Hematopoietic multipotent progenitor cell treated with erythropoietin and hydrocortisone succinate and interleukin-3 and kit ligand, for 15 days (in vitro differentiated cells): ENCODE measurements at places on chromosomes 13 and 19.

GRCh38 chr13:29753618-29754472 is 96.6 kb downstream of the UBL3 start:
- DNase-seq, result no peak

- DNase-seq, result no peak
These were observed 22.5 kb downstream of the GATAD2A start for GRCh38 chr19:19427944-19428343.

GRCh38 chr19:50332244-50333038 is 3.3 kb upstream of the KCNC3 start:
- DNase-seq, result no peak

DNA sequence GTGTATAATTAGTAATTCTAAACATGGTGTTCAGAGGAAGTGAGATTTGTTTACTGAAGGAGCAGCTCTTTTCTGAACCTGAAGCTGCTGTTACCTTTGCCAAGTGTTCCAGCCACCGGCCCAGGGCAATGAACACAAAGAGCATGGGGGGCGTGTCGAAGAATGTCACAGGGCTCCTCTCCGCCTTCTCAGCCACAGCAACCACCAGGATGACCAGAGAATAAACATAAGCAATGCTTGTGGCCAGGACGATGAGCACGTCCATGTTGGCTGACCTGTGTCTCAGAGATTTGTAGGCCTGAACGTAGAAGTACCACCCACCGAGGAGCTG is 53.1 kb downstream of the ATP7B start:
- DNase-seq, result no peak

GRCh38 chr19:51456541-51457290 is 1.5 kb downstream of the SIGLEC8 start:
- DNase-seq, result no peak

DNA sequence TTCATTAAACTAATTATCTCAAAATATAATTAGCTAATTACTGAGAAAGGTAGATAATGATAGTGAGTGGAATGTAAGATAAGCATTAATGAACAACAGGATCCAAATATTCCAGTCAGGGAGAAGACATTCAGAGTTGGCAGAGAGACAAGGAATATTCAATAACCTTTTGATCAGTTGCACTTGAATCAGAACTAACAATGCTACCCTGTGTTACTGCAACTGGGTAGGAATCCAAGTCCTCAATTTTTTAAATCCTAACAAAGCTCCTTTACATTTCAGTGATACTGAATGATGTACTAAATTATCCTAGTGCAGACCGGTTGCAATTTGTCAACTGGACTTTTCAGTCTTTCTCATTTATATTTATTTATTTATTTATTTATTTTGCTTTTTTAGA is 107.1 kb upstream of the MIR17HG start:
- DNase-seq, result no peak

- no peak for DNase-seq
These were observed 108.7 kb downstream of the TEX29 start for GRCh38 chr13:111429064-111429558.

GRCh38 chr13:102914339-102914930 is 68.6 kb downstream of the ERCC5 start:
- DNase-seq, result no peak

DNA sequence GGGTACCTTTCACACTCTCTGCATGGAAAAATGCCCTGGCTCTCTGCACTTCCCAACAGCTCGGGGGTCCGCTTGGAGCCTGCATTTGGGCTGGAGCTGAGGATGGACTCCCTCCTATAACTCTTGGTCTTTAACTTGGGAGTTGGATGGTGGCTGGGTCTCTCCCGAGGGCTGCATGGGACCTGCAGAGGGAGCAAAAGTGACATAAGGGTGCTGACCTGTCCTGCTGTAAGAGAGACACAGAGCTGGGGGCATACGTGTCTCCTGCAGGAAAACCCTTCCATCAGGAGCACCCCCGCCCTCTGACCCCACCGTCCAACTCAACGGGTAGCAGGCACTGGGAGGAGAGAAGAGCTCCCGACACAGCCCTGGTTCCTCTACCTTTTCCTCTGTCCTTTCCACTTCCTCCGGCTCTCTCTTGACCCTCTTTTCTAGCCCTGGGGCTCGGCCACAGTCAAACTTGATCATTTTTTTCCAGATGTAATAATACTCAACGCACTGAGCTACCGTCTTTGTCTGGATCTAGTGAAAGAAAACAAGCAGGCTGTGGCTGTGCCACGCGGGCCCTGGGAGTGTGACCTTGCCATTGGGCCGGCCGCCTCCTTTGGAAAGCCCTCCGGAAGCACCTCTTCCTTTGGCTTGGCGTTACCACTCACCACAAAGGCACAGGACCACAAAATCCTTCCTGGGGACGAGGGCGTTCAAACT is 6.8 kb upstream of the NAPA start:
- DNase-seq, result no peak

GRCh38 chr13:29887030-29887557 is 36.7 kb upstream of the UBL3 start:
- DNase-seq, result no peak

DNA sequence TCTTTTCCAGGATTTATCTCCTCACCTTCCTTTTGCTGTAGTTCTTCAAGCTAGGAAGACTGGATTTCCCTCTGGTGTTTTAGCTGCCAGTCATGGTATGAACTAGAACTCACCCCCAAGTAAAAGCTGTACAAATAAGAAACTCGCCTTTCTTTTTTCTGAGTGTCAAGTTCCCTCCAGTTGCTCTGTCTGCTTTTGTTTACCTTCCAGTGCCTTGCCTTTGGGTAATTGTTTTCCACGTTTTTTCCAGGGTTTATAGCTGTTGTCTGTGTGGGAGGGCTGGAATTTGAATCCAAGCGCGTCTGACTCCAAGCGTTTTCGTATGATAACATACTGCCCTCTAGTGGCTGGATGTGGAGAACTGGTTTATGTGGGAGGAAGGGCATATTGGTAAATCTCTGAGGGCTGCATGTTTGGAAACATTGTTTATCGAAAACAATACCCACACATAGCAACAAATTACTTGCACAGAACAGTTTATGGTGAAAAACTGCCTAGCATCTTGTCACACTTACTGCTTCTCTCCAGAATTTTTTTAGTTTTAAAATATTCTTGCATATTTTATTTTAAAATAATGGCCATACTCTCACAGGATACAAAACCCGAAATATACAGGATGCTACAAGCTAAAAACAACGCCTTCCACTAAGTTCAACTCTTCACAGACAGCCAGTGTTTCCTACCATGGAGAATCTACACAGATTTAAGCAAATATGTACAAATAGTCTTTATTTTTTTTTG is 19.2 kb downstream of the RCN3 start:
- DNase-seq, result peak; percentile 89

DNA sequence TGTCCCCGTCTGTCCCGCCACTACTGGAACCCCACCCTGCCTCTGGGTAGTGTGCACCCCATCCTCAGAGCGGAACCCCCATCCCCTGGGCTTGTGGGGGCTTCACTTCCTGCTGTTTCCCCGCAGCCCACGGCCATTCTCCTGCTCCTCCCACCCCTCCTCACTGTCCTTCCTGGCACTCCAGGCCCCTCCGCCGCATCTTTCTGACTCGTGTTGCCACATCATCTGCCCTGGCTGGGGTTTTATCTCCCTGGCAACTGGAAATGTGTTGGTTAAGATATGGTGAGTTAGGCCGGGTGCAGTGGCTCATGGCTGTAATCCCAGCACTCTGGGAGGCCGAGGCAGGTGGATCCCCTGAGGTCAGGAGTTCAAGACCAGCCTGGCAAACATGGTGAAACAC is 37.3 kb downstream of the KDM4B start:
- peak; percentile 91 for DNase-seq

DNA sequence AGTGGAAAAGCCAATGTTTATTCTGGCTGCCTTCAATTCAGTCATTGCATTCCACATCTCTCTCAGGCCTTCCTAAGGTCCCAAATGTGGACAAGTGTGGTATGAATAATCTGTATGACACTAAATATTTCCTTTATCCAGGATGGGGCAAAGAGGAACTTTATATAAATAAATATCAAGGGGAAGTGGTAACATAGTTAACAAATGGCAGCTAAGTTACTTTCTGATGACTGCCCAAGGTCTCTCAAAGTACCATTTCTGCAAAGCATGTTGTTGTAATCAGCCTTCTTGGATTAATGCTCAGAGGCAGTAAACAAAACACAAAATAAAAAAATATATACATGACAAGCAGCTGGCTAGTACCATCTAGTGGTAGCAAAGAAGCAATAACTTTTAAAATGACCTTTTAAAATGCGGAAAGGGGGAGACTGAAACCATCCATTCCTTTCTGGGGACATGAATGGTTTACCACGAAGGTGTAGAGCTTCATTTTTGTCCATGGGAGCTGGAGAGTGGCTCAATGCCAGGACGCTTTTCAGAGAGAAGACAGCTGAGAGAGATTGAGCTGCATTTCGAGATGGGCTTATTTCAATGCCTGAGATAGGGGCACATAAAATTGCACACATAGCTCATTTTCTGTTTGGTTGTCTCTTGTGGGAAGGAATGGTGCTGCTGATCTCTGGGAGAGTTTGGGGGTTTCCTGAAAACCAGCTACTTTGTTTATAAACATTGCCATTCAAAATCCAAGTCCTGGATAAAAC is 259.2 kb downstream of the RFC3 start:
- DNase-seq, result no peak

GRCh38 chr13:96650301-96650886 is 343.9 kb downstream of the OXGR1 start:
- DNase-seq, result no peak

DNA sequence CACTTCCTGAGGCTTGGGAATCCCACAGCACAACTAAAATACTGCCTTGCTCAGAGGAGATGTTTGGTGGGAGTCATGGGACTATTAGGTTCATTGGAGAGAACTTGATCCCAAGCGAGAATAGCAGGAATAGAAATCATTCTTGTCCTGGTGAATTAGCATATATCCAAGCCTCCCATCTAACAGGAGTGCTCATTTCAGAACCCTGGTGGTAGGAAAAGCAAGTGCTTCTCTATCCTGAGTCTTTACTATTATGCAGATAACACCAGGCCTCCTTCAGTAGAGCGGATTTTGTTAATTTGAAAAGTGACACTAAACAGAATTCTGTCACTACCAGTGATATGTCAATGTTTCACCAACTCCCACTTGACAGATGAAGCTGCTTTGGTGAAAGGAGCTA is 199.5 kb downstream of the ATP8A2 start:
- no peak for DNase-seq

DNA sequence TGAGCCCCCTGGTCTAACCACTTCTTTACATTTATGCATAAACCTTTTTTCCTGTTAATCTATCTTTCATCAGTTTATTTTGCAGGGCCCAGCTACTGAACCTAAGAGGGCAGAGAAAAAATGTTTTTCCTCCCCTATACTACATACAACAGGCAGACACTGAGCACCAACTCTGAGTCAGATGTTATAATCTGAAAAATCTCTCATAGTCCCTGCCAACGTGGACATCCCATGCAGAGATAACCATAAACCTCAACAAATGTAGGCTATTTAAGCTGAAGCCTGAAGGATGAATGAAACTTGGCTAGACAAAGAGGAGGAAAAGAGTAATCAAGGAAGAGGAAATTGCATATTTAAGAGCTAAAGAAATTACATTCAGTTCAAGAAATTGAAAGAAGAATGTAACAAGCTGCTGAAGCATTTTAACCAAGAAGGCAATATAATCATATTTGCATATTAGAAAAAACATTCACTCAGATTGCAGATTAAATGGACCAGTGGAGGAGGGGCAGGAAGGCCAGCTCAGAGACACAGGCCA is 2.6 kb downstream of the NEK3 start:
- DNase-seq, result no peak

- DNase-seq, result no peak
These were observed 2.7 kb downstream of the TPP2 start for GRCh38 chr13:102599426-102600012.

- DNase-seq, result no peak
These were observed 95.1 kb downstream of the RAB20 start for GRCh38 chr13:110466266-110466915.

- no peak for DNase-seq
These were observed 104.6 kb upstream of the IPO5 start for GRCh38 chr13:97848886-97849285.

DNA sequence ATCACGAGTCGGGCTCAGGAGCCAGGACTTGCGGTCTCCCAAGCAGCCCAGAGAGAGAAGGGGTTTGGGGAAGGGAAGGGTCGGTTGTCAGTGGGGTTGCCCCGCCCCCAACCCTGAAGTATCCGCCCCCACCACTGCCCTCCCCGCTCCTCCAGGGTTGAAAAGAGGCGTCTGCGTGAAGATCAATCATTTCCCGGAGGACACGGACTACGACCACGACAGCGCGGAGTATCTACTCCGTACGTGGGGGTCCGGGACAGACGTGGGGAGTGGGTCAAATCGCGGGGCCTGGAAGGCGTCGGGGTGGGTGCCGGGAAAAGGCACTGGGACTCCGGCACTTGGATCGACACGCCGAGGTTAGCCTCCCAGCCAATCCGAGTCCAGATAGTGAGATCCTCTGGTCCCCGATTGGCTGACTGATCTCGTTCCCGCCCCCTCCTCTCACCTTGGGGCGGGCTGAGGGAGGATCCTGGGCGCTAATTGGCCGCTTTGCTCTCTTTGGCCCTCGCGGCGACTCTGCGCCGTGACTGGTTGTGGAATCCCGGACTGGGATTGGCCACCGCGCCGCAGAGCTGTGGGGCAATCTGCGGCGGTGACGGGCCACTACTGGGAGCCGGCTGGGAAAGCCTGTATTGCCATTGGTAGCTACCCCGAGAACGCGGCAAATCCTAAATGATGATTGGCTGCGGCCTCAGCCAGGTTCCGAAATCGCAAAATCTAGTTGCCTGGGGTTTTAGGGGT is 13.3 kb upstream of the CACNG6 start:
- DNase-seq, result peak; percentile 26

GRCh38 chr19:33649627-33650305 is 28.0 kb downstream of the CHST8 start:
- no peak for DNase-seq

DNA sequence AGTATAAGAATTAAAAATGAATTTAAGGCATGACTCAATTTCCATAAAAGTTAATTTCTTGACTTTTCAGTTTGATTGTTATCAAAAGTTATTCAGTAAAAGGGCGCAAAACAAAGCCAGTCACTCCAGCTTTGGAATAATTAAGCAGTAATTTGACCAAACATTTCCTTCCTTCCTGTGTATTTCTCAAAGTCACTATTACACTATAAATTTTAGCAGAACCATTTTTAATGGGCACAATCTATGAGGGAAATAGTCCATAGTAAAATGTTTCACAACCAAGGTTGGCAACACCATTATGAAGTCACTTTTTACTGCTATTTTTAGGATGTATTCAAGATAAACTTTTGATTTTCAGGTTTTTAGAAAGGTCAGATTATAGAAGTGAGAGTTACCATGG is 91.0 kb downstream of the DACH1 start:
- no peak for DNase-seq

DNA sequence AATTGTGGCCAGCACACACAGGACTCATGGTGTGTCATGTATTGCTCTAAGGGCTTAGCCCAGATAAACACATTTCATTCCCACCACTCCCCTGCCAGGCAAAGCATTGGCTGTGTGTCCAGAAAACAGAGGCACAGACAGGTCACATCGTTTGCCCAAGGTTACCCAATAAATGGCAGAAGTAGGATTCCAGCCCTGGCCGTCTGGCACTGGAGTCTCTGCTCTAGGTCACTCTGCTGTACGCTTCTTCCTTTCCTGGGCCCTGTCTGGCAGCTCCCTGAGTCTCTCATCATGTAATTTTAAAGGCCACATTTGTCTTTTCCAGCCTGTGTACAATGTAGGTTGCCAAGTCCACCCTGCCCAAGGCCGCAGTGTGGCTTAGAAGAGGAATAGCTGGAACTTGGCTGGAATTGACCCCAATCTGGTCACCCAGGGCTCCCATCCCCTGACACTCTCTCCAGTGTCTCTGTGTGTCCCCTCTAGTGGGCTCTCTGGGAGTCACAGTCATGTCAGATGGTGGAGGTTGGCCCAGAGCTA is 264.5 kb upstream of the TSHZ3 start:
- no peak for DNase-seq

- DNase-seq, result no peak
These were observed 6.2 kb downstream of the NPHS1 start for GRCh38 chr19:35846038-35846668.
